SJCRH30 (cell line): ENCODE measurements at places on chromosomes 3 and 15. TPM values are rescaled to one million over a fixed set of nuclear protein-coding genes. Genes with fewer than 3 reads are reported as not detected.

GRCh38 chr3:79160421-79160820, 607.4 kb downstream of the ROBO1 start:
- H3K27me3 ChIP-seq, result no peaks in the 10 kb centered on the region
- H3K4me1 ChIP-seq, result no peaks in the 10 kb centered on the region
- H3K36me3 ChIP-seq, result no peaks in the 10 kb centered on the region
- no peak overlapping the region for H3K4me3 ChIP-seq
- DNase-seq, result no peak

Gene GABRB3
- total RNA-seq, result 5.2 and 6.1 TPM in 2 replicates

GRCh38 chr3:72591522-72592421, 256.5 kb downstream of the SHQ1 start:
- peak; percentile 94 for DNase-seq
- H3K4me1 ChIP-seq, result peaks cover 48% of the 10 kb centered on the region
- no peaks in the 10 kb centered on the region for H3K36me3 ChIP-seq
- no peaks in the 10 kb centered on the region for H3K27me3 ChIP-seq
- no peak overlapping the region for H3K4me3 ChIP-seq

DNA sequence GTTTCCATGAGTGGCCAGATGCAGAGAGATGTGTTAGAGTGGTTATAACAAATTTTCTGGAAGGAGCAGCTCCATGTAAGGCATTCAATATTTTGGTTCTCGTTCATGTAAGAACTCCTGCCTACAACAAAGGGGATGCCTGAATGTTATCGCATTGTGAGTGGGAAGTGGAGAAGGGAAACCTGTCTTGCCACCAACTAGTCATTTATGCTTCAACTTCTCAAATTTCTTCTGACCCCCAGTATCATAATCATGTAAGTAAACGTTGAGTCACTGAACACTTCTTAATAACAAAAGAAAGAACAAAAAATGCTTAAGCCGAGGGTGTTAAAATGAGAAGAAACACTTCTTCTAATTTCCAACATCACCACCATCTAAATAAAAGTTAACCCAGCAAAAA, 62.0 kb upstream of the MRPL3 start:
- H3K27me3 ChIP-seq, result peaks cover 5% of the 10 kb centered on the region; the same call in 1 of the 2 replicates
- H3K4me1 ChIP-seq, result no peaks in the 10 kb centered on the region
- H3K4me3 ChIP-seq, result no peak overlapping the region
- no peak overlapping the region for H3K27ac ChIP-seq
- no peak for DNase-seq
- no peaks in the 10 kb centered on the region for H3K36me3 ChIP-seq

- H3K4me1 ChIP-seq, result no peaks in the 10 kb centered on the region; the same call in 1 of the 2 replicates
- H3K36me3 ChIP-seq, result no peaks in the 10 kb centered on the region
- H3K4me3 ChIP-seq, result no peak overlapping the region
- no peak for DNase-seq
- no peaks in the 10 kb centered on the region for H3K27me3 ChIP-seq
Measured at GRCh38 chr3:116474801-116475200, 29.5 kb upstream of the LSAMP start.

DNA sequence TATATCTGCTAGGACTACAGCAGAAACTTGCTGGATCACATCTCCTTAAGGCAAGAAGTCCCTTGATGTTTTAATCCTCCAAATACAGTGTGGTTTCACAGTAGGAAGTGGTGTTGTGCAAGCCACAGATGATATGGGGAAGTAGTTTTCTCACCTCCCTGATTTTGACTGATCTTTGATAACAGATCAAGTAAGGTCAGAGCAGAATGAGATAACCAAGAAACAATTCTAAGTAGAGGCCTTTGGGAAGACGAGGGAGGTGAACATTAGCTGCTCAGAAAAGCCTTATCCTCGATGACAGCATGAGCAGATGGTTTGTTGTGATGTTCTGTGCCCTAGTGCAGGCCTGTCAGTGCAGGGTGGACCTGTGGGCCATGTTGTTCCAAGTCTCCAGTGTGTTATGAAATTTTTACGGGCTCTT, 61.3 kb downstream of the RIOX2 start:
- H3K27me3 ChIP-seq, result no peaks in the 10 kb centered on the region
- no peak overlapping the region for H3K27ac ChIP-seq
- H3K4me3 ChIP-seq, result no peak overlapping the region
- H3K36me3 ChIP-seq, result peaks cover 5% of the 10 kb centered on the region
- H3K4me1 ChIP-seq, result no peaks in the 10 kb centered on the region

Gene PEX11A
- total RNA-seq, result 1.4 and 2.0 TPM in 2 replicates

Gene KNL1
- total RNA-seq, result 93.7 and 100 TPM in 2 replicates
